ENCODE measurements at places on chromosomes 16 and 17.

- no peak for DNase-seq
Measured at GRCh38 chr17:64120159-64120810, 9.7 kb downstream of the ERN1 start.

GRCh38 chr17:69078864-69079263, 18.1 kb upstream of the ABCA9 start:
- no peak for DNase-seq

- no peak for DNase-seq
Measured at GRCh38 chr17:10156599-10156947, 41.8 kb downstream of the GAS7 start.

- DNase-seq: no peak
Measured at GRCh38 chr16:74713325-74713724, 12.7 kb upstream of the MLKL start.

GRCh38 chr16:47991491-47991890, 164.3 kb downstream of the ABCC12 start:
- DNase-seq: no peak

DNA sequence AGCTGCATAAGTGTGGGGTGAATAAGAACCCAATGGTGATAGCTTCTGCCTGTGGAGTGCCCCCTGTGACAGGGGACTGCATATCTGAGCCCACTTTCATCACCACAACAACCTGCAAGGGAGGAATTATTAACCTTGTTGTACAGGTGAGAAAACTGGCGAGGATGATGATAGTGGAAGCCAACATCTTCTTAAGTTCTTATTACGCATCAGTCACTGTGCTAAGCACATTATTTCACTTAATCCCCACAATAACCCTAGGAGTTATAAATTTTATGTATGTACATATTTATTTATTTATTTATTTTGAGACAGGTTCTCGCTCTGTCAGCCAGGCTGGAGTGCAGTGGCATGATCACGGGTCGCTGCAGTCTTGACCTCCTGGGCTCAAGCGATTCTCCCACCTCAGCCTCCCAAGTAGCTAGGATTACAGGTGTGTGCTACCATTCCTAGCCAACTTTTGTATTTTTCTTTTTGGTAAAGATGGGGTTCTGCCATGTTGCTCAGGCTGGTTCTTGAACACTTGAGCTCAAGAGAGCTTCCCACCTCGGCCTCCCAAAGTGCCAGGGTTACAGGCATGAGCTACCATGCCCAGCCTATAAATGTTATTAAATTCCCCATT, 7.6 kb downstream of the PDILT start:
- DNase-seq: no peak

DNA sequence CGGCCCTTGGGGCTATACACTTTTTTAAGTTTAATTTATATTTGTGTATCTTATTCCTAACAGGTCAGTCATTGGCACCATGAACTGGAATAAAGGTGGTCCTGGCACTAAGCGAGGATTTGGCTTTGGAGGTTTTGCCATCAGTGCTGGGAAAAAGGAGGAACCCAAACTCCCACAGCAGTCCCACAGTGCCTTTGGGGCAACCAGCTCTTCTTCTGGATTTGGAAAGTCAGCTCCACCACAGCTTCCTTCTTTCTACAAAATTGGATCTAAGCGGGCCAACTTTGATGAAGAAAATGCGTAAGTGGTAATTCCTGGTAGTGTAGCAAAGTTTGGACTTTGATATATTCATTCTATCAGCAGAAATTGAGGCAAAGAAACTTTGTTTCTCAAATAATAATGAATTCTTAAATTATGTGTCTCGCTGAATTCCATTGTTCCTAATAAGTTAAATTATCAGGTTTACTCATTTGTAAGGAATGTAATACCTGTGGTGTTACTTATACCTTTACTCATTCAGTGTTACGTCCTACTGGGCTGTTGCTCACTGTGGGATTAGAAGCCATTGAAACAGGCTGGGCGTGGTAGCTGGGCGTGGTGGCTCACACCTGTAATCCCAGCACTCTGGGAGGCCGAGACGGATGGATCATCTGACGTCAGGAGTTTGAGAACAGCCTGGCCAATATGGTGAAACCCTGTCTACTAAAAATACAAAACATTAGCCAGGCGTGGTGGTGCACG, 13.2 kb downstream of the DDX42 start:
- no peak for DNase-seq
